ENCODE measurements at places on chromosomes 12 and 14.

DNA sequence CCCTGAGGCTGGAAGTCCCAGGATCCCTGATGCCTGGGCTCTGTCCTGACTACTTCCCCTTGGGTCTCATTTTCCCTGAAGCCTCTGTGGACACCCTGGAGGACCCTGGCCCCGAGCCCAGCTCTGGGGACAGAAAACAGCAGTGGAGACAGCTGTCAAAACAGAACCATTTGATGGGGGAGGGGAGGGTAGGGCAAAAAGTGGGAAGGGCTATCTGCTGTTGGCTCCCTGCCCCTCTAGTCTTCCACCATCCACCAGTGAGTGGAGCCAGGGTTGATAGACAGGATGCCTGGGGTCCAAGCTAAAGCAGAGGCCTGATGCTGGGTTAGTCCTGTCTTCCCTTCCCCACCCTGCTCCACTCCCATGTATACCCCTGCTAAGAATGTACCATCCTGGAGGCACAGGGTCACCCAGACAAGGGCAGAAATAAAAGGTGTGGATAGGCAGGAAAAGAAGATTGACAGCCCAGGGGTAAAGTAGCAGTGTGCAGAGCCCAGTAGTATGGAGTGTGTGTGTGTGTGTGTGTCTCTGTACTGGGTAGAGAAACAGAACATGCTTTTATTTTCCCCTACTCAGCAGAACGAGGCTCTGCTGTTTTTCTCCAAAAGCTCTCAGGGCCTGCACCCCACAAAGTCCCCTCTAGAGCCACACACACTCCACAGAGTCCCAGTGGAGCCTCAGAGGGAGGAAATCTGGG is 9.8 kb downstream of the ZNF385A start:
- DNase-seq, result no peak

GRCh38 chr14:69547701-69548348 is 26.8 kb downstream of the CCDC177 start:
- no peak for DNase-seq

GRCh38 chr12:10940389-10940788 is 1.3 kb upstream of the TAS2R14 start:
- DNase-seq, result no peak

DNA sequence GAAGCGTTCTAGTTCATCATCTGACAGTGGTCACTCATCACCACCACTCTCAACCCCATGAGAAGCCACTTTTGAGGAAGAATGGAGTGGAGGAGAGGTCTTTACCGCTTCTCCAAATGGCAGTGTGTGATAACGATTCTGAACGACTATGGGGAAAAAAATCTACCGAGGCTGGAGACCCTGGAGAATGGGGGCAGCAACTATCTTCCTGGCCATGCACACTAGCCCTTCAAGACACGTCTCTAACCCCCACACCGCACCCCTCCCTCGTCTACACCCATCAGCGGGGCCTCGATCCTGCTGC is 365 bp downstream of the ING4 start:
- no peak for DNase-seq

DNA sequence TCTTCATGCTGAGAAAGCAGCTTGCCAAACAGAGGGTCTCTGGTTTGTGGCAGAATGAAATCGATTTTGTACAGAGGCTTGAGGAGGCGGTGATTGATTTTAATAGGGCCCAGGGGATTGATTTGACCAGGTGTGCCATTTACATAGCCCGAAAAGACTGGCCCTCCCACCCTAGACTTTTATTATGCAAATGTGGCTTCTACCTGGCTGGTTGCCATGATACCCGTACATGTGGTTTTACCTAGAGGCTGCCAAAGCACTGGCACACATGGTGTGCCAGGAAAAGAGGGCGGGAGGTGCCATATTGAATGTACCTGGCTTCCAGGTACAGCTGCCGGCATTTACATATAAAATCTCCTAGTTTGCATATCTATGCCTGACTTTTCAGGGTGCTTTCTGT is 18.0 kb upstream of the GUCY2C start:
- no peak for DNase-seq

GRCh38 chr14:92603309-92604242 is 90.0 kb downstream of the RIN3 start:
- no peak for DNase-seq

DNA sequence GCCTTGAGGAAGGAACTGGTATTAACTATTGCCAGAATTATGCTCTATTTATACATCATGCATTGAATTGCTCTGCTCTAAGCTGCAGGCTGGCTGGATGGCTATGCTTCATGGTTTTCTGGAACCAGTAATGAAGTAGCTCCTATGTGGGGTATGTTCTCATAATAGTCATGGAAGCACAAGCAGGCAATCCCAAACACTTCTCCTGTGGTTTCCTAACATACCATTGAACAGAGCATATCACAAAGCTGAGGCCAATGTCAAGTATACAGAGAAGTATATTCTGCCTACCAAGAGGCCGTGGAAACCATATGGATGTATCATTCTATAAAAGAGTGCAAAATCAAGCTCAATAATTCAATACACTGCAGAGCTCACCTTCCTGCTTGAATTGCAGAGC is 1752.4 kb upstream of the FLRT2 start:
- DNase-seq, result no peak

- no peak for DNase-seq
Measured at GRCh38 chr12:57196956-57197355, 19.6 kb upstream of the NXPH4 start.

- DNase-seq, result no peak
Measured at GRCh38 chr14:33567023-33567728, 383.7 kb downstream of the EGLN3 start.

DNA sequence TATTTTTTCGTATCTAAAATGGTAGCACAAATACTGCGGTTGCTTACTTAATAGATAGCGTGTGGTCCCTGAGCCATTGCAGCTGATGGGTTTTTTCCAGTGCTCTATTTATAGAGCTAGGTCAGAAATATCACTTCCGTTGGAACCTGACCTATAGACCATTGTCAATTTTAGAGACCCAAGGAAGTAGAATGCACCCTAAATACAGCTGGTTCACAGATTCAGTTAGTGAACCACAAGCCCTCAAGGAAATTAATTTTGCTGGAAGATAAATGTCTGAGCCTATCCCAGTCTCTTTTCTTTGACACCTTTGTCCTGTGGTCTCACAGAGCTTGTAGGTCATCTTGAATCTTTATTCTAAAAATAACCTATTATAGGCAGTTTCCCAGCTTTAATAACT is 391.0 kb downstream of the ZFP36L1 start:
- DNase-seq, result no peak

DNA sequence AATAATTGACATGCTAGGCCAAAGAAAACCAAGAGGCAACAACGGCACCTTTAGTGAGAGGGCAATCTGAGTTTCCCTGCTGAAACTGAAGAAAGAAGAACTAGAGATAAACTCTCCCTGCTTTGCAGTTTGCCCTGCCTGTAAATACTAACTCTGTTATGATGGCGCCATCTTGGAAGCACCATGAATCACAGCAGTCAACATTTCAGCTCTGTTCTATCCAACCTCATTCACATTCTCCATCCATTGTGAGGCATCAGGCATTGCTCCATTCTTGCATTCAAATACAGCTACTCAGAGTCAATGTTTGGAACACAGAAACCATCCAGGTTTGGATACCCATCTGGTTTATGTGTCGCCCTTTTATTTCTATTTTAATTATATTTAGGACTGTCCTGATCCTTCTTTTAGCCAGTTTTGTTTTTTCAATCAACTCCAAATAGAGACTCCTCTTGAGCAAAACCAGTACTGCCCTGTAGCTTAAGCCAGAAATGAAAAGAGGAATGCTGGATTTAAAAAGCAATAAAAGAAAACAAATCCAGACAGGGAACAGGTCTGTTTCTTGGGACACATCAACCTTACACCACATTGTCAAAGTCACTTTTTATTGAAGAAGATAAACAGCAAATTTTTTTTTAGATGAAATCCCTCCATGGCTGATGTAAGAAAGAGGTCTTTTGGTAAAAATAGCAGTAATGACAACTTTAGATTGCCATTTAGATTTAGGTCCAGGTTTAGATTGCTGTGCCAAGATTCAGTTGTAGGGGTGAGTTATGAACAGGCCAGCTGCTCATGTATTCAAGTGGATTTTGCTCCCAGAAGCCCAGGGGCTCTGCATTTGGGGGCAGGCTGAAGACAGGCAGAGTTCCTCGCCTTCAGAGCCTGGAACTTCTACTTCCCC is 33.3 kb upstream of the PPM1A start:
- DNase-seq, result no peak

DNA sequence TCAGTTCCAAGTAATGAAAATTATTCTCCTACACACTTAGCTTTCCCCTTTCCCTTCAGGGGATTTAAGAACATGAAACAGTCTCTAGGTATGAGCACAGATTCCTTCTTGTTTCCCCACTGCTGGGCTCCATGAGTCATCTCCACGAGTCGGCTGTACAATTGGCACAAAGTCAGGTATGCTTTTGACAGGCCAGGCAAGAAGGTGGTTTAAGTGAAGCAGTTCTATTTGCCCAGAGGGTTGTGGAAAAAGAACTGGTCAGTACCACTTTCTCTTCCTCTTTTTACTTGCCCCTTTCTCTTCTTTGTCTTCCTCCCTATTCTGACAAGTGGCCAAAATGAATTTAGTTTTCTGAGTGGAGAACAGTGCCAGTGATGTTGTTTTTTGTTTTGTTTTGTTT is 16.3 kb downstream of the DYNC1H1 start:
- no peak for DNase-seq

GRCh38 chr12:56522411-56523193 is 982 bp downstream of the RBMS2 start:
- no peak for DNase-seq

Data from activated naive CD4-positive, alpha-beta T cell (primary cell).